ENCODE measurements at places on chromosomes 7 and 10.

GRCh38 chr10:23405540-23405939, 33.3 kb upstream of the OTUD1 start:
- no peak overlapping the region for H3K27ac ChIP-seq
- H3K4me3 ChIP-seq, result no peak overlapping the region
- no peaks in the 10 kb centered on the region for H3K36me3 ChIP-seq
- peaks cover 29% of the 10 kb centered on the region for H3K4me1 ChIP-seq
- H3K27me3 ChIP-seq, result no peaks in the 10 kb centered on the region

- H3K27ac ChIP-seq, result no peak overlapping the region
- DNase-seq, result no peak
- no peak overlapping the region for H3K4me3 ChIP-seq
- no peaks in the 10 kb centered on the region for H3K27me3 ChIP-seq
- H3K4me1 ChIP-seq, result no peaks in the 10 kb centered on the region
Measured at GRCh38 chr7:46589286-46589685, 668.2 kb upstream of the IGFBP3 start.

DNA sequence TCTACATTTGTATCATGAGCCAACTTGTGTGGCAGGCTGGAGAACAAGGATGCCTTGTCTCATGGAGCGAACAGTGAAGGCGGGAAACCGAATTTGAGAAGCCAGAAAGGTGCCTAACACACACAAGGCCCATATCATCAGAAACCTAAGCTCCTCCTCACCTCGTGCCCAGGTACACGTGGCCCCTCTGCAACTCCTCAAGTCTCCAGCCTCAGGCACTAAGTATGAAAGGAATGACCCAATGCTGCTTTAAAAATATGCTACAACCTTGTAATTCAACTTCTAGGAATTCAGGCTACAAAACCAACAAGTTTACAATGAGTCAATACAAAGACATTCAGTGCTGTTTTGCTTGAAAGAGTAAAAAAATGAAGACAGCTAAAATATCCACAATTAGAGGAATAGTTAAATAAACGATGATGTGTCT, 95.7 kb downstream of the CDK6 start:
- no peaks in the 10 kb centered on the region for H3K36me3 ChIP-seq
- H3K4me3 ChIP-seq, result no peak overlapping the region
- no peak for DNase-seq
- H3K27me3 ChIP-seq, result no peaks in the 10 kb centered on the region
- peaks cover 14% of the 10 kb centered on the region for H3K4me1 ChIP-seq
- 0 out of 2 replicates have a peak overlapping the region, but pooled peaks have one; percentile 32 for H3K27ac ChIP-seq

- peak within 1 kb of the TSS; percentile 50 for H3K4me3 ChIP-seq
- peaks cover 39% of the 10 kb centered on the region for H3K36me3 ChIP-seq
- peak within 1 kb of the TSS; percentile 88 for H3K27ac ChIP-seq
- peaks cover 5% of the 10 kb centered on the region for H3K27me3 ChIP-seq
- DNase-seq, result peak; percentile 28
Measured at GRCh38 chr10:125881192-125881591, at the start of gene DHX32. Gene DHX32 (minus strand): TSS chr10:125881292. CDS start chr10:125880824, 468 bp downstream.

DNA sequence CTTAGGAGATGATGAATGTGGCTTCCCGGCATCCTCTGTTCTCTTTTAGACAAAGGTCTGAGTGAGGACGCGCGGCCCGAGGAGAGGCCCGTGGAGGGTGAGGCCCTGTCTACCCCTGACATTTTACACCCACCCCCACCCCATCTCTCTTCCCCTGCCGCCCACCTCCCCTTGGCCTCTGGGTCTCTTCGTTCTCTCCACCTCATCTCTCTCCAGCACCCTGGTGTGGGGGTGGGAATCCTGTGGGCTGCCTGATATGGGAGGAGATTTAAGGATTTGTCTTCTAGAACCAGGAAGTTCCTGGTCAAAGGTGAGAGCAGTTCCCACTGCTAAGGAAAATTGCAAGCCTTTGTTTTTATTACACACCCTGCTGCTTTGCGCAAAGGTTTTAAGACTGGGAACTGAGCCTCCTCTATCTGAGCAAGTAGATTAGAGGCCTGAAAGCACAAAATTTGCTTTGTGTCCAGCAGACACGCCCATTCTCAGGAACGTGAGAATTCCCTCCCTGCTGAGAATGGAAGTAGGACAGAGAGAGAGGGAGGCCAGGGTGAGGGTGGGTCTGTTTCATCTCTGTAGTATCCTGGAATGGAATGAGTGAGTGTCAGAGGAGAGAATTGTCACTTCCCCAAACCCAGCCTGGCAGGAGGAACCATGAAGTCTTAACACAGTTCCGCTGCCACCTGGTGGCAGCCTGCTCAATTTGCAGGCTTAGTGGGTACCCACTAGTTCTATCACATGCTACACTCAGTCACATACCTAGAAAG, 91.2 kb downstream of the GTF2IRD1 start:
- no peak overlapping the region for H3K27ac ChIP-seq
- H3K36me3 ChIP-seq, result peaks cover 32% of the 10 kb centered on the region
- DNase-seq, result peak; percentile 65

- no peaks in the 10 kb centered on the region for H3K4me1 ChIP-seq
- no peaks in the 10 kb centered on the region for H3K36me3 ChIP-seq
- no peak overlapping the region for H3K27ac ChIP-seq
Measured at GRCh38 chr7:40393660-40394059, 258.9 kb downstream of the SUGCT start.

DNA sequence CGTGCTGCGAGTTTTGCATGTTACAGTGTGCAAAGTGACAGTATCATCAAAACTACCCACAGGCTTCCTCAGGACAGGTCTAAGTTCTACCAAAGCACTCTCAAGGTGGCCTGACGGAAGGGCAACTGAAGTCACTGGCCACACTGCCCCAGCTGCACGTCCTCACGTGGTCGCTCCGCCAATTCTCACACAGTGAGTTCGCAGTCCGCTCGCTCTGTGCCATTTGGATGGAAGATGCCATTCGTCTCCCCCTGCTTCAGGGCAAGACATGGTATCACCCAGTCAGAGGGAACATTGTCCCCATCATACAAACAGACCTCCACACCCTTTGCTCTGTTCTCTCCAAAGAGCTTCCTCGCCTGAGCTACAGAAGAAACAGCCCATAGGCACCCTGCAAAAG, 109.6 kb upstream of the COBL start:
- no peaks in the 10 kb centered on the region for H3K27me3 ChIP-seq
- H3K27ac ChIP-seq, result 0 out of 2 replicates have a peak overlapping the region, but pooled peaks have one; percentile 54
- no peak for DNase-seq
- H3K4me3 ChIP-seq, result no peak overlapping the region
- H3K4me1 ChIP-seq, result peaks cover 5% of the 10 kb centered on the region
- no peaks in the 10 kb centered on the region for H3K36me3 ChIP-seq

- H3K27ac ChIP-seq, result no peak overlapping the region
- H3K4me3 ChIP-seq, result no peak overlapping the region
- H3K27me3 ChIP-seq, result no peaks in the 10 kb centered on the region
- DNase-seq, result no peak
Measured at GRCh38 chr10:36256948-36257356, 614.9 kb upstream of the FZD8 start.

- no peaks in the 10 kb centered on the region for H3K27me3 ChIP-seq
- H3K36me3 ChIP-seq, result peaks cover 12% of the 10 kb centered on the region
- no peak overlapping the region for H3K27ac ChIP-seq
- H3K4me1 ChIP-seq, result peaks cover 35% of the 10 kb centered on the region
- no peak overlapping the region for H3K4me3 ChIP-seq
Measured at GRCh38 chr10:6716516-6716915, 136.4 kb upstream of the PRKCQ start.

DNA sequence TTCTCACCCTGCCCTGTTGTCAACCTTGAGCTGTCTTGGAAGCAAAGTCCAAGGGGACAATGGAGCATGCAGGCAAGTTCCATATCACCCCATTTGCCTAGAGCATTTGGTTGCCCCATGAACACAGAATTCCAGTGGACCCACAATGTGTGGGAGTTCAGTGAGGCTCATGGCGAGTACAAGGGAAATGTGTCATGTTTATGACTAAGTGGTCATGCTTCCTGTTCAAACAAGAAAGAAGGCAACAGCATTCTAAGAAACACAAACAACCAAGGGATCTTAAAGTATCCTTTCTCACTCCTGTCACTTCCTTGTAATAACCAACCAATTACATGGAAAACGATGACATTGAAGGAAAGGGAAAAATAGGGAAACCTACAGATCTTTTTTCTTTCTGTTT, 513.0 kb downstream of the INHBA start:
- H3K4me3 ChIP-seq, result no peak overlapping the region
- H3K27ac ChIP-seq, result no peak overlapping the region
- H3K36me3 ChIP-seq, result no peaks in the 10 kb centered on the region
- H3K4me1 ChIP-seq, result peaks cover 6% of the 10 kb centered on the region
- no peaks in the 10 kb centered on the region for H3K27me3 ChIP-seq
- no peak for DNase-seq

DNA sequence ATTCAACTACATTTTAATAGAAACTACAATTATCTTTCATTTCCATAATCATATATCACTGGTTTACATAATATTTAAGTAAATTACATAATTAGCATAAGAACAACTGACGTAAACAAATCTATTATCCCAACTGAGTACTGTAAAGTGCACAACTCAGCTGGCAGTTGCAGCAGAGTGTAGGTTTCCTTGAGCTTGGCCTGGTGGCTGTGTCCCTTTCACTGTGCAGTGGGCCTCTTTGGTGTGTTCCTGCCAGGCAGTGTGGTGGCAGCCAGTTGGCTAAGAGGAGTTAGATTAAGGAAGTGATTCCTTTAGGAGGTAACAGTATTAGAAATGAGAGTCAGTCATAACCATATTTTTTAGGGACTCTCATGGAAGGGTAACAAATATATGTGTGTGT, 7.0 kb downstream of the NRG3 start:
- DNase-seq, result no peak
- H3K27me3 ChIP-seq, result peaks cover 5% of the 10 kb centered on the region

GRCh38 chr7:18140943-18141342, 113.3 kb upstream of the PRPS1L1 start:
- H3K27me3 ChIP-seq, result no peaks in the 10 kb centered on the region
- H3K27ac ChIP-seq, result peak overlapping the region; percentile 20
- no peak for DNase-seq
- no peaks in the 10 kb centered on the region for H3K36me3 ChIP-seq

DNA sequence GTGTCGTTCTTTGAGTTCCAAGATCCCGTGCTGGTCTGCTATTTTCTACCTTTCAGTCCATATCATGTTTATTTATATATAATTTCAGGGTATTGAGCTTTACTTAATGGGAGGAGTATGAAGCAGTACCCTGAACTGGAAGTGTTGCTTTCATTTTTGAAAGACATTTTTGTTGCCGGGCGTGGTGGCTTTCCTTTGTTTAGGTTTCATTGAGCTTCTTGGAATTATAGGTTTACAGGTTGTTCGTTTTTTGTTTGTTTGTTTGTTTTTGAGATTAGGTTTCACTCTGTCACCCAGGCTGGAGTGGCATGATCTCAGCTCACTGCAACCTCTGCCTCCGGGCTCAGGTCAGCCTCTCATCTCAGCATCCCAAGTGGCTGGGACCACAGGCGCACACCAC, 7.4 kb downstream of the ZNF487 start:
- H3K27ac ChIP-seq, result no peak overlapping the region
- DNase-seq, result no peak
- H3K36me3 ChIP-seq, result peaks cover 18% of the 10 kb centered on the region
- no peaks in the 10 kb centered on the region for H3K27me3 ChIP-seq
- H3K4me3 ChIP-seq, result no peak overlapping the region

GRCh38 chr10:66999762-67000545, 74.1 kb downstream of the LRRTM3 start:
- no peak overlapping the region for H3K27ac ChIP-seq
- H3K4me1 ChIP-seq, result peaks cover 15% of the 10 kb centered on the region
- H3K36me3 ChIP-seq, result no peaks in the 10 kb centered on the region
- H3K4me3 ChIP-seq, result no peak overlapping the region
- DNase-seq, result no peak

DNA sequence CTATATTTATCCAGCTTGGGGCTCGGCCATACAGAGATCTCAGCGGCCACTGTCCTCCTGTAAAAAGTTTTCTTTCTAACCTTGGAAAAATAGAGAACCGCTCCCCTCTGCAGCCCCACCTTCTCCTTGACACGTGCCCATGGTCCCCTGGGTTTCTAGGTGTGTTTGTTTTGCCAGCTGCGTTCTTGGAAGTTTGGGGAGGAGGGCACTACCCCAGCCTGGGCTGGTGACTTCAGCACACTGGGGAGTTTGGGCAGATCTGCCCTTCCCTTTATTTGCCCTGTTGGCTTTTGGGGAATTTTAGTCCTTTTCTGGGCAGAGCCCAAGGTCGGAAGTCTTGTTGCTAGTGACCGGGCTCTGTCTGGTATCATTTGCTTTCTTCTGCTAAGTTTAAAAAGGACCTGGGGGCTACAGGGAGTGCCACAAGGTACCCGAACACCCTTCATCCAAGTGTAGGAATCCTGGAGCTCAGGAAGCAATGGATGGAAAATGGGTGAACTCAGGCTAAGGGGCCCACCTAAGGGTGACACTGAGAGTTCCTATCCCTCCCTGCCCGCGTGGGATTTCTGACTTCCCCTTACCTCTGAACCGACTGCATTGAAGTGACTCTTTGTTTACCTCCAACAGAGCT, 1.7 kb downstream of the ADAMTS14 start:
- peaks cover 37% of the 10 kb centered on the region for H3K27me3 ChIP-seq
- DNase-seq, result no peak
- no peak overlapping the region for H3K27ac ChIP-seq
- H3K36me3 ChIP-seq, result peaks cover under 1% of the 10 kb centered on the region
- peaks cover 22% of the 10 kb centered on the region for H3K4me1 ChIP-seq

DNA sequence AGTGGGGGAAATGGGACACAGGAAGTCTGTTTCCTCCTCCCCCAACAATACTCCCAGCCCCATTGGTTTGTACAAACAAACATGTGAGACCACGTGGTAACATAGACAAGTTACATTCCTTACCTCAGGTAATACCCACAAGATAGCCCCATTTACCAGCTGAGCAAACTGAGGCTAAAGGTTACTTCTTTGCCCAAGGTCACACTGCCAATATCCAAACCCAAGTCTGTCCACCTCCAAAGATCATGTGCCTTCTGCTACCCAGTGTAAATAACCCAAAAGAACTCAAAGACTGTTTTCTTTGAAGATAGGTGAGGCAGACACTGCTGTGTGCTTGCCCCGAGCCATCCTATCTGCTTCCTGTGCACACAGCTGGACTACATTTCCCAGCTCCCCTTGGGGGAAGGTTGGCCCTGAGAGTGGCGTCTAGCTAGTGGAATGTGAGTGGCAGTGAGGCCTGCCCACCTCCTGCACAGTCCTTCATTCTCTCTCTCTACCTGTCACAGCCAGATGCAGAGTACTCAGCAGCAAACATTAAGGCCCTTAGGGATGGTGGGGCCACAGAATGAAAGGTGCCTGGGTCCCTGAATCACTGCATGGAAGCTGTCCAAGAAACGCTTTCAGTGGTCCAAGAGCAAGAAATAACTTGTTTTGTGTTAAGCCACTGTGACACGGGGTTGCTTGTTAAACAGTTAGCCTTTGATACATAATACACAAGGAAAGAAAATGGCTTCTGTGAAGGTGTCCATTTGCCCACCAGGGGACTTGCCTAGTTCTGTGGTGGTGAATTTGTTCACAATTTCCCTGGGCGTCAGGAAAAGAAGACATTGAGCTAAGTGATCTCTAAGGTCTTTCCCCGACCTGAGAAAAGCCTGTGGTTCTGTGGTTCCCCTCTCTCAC, 257.7 kb upstream of the NFE2L3 start:
- peak; percentile 51 for DNase-seq
- H3K27me3 ChIP-seq, result peaks cover 3% of the 10 kb centered on the region
- no peak overlapping the region for H3K27ac ChIP-seq
- H3K4me1 ChIP-seq, result peaks cover 33% of the 10 kb centered on the region
